Upper lobe of right lung (tissue), 1 donor: ENCODE measurements at places on chromosomes 13 and 19.

GRCh38 chr13:21016487-21016886 is 44.9 kb downstream of the LATS2 start:
- no peak for DNase-seq

- no peak for DNase-seq
Observed at GRCh38 chr19:45558399-45558878, 26.2 kb downstream of the OPA3 start.

DNA sequence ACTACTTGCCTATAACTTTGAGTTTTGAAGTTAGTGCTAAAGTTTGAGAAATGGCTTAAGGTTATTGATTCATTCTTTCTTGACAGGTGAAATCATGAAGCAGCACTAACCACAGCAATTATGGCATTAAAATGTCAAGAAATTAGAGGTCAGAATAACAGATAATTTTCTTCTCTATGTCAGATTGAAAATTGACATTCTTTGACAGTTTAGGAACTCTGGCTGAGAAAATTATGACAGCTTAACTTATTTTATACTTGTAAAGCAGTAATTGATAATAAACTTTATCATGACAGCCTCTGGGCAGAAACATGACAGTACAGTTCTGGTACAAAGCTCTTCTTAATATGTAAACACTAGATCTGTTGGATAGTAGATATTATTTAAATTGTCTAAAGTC is 155.2 kb upstream of the MAB21L1 start:
- no peak for DNase-seq

DNA sequence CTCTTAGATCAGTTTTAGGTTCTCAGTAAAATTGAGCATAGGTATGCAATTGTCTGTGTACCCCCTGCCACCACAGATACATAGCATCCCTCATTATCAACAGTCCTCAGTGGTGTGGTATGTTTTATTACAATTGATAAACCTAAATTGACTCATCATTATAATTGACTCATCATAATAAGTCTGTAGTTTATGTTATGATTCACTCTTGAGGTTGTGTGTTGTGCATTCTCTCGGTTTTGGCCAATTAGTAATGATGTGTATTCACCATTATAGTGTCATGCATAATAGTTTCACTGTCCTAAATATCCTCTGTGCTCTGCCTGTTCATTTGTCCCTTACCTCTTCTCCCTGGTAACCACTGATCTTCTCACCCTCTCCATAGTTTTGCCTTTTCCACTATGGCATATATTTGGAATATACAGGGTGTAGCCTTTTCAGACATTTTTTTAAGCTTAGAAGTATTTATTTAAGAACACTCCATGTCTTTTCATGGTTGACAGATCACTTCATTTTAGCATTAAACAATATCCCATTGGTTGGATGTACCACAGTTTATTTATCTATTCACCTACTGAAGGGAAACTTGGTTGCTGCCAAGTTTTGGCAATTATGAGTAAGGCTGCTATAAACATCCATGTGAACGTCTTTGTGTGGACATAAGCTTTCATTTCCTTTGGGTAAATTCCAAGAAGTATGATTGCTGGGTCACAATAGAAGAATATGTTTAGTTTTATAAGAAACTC is 1620.6 kb upstream of the MIR17HG start:
- DNase-seq, result no peak

DNA sequence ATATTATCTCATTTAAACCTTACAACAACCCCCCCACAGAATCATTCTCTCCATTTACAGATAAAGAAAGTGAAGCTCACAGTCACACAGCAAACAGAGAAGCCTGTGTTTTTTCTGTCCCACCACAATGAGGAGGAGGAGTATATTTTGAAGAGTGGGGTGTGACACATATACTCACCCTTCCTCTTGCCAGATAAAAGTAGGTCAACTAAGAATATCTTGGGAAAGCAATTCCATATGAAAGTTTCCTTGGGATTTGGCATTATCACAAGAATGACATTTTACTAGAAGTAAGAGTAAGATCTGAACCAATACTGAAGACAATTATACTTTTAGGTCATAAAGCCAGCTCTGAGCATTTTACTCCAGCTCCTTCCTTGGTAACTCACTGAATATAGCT is 287.5 kb upstream of the HTR2A start:
- no peak for DNase-seq
